ENCODE measurements at places on chromosomes 3 and 15. TPM values are rescaled to one million over a fixed set of nuclear protein-coding genes. Genes with fewer than 3 reads are reported as not detected.

Gene PATL2
- total RNA-seq, result 0.78 TPM

Gene TAGLN3
- total RNA-seq, result not detected

Gene ECE2
- not detected for total RNA-seq

Gene GPR27
- total RNA-seq, result 0.65 TPM

Gene CAMKV
- not detected for total RNA-seq

Gene VEPH1
- total RNA-seq, result 55.6 TPM

Gene CCR2
- not detected for total RNA-seq

Gene ZNF80
- not detected for total RNA-seq

Gene CKMT1A
- not detected for total RNA-seq

Gene HCN4
- total RNA-seq, result not detected

Gene ANKRD63
- not detected for total RNA-seq

Gene MYLK
- 290 TPM for total RNA-seq

Gene TTLL13
- 0.13 TPM for total RNA-seq

Gene MAN2A2
- 8.2 TPM for total RNA-seq

Gene ZNF774
- 2.8 TPM for total RNA-seq

Gene RAB6B
- total RNA-seq, result 0.78 TPM

Gene HIGD2B
- total RNA-seq, result not detected

Gene C2CD4A
- total RNA-seq, result 0.26 TPM

Gene CCR3
- total RNA-seq, result 0.13 TPM

Gene C3orf22
- not detected for total RNA-seq

Gene SEMA6D
- 10.5 TPM for total RNA-seq

Gene WNT5A
- total RNA-seq, result 141 TPM

Gene TERC
- total RNA-seq, result 119 TPM

Gene MANF
- 81.0 TPM for total RNA-seq

Measured in articular chondrocyte of knee joint (primary cell).